ENCODE measurements at places on chromosomes 6 and 20.

- DNase-seq, result no peak
Observed at GRCh38 chr6:112237595-112237994, 16.8 kb downstream of the LAMA4 start.

DNA sequence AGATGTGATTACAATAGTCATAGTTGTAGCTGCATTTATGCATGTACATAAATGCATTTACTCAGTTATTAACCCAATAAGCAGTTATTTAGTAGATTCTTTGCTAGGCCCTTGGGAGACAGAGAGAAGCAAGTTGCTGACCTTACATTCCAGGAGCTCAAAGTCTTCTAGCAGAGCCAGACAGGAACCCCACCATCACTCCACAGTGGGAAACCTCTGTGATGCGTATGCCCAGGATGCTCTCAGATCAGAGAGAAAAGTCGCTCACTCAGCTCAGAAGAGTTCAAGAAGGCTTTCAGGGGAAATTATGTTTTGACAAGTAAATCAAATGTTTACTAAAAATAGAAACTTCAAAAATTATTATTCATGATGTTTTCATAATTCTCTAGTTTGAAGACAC, 146.3 kb upstream of the EXOC2 start:
- DNase-seq, result no peak

DNA sequence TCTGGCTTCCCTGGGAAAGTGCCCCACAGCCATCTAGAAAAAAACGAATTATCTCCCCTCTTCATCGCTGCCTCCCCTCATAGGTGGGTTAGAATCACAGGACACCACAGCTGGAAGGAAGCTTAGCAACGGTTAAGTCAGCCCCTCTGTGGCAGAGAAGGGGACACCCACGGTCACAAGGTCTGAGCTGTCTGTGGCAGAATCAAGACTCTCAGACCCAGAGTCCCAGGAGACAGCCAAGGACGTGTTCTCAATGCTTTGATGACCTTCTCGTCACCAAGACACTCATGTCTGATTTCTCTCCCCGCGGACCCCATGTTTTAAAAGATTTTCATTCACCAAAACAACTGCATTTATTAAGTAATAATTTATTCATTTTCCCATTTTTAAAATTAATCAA, 221.5 kb downstream of the NRN1 start:
- DNase-seq, result no peak

DNA sequence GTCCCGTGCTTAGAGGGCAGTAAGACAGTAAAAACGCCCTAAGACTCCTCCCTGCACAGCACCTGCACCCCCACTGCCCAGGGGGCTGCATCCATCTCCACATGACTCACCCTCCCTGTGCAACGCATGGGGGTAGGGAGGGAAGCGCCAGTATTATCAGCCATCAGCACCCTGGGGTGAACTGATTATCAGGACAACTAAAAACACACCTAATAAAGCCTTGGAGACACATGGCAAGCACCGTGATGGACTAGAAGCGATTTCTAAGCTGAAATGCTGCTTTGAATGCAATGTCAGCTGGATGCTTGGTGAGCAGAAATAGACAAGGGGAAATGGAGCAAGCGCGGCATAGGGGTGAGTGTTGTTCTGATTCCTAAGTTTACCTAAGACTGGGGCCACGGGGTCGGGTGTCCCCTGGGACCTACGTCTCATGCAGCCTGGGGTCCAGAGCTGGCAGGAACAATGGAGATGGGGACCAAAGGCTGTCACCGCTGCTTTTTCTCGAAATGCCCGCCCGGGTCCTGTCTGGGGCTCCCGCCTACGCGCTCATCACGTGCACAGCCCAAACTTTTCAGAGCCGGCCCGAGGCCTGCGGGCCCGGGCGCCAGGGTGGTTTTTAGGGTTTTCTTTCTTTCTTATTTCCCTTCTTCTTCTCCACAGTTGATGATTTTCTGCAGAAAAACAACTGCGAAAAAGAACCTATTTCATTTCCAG, 702 bp upstream of the TNFAIP3 start:
- no peak for DNase-seq

- DNase-seq, result peak; percentile 24
Observed at GRCh38 chr6:33197431-33198048, 2.9 kb downstream of the RXRB start.

DNA sequence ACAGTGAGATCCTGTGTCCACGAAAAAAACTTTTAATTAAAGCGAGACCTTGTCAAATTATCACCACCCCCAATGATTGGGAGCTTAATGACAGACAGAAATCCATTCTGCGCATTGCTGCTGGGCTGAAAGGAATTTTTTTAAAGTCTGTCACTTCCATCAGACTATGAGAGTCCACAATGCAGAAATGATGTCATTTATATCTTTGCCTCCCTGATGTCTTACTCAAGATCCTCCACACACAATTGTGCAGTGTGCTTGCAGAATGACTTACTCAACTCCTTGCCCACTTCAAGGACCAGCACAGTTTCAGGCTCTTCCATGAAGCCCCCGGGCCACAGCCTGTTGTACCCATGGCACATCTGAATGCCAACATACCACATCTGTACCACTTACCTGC, 41.0 kb downstream of the GPLD1 start:
- DNase-seq, result no peak

GRCh38 chr6:92589996-92590395, 829.4 kb downstream of the EPHA7 start:
- DNase-seq, result no peak
